Neural progenitor cell (in vitro differentiated cells): ENCODE measurements at places on chromosomes 5 and 9.

GRCh38 chr5:160071916-160072315 lies 47.3 kb downstream of the PWWP2A start:
- peaks cover under 1% of the 10 kb centered on the region for H3K36me3 ChIP-seq
- H3K4me3 ChIP-seq: no peak overlapping the region
- H3K4me1 ChIP-seq: peaks cover 5% of the 10 kb centered on the region

- peaks cover 12% of the 10 kb centered on the region for H3K4me1 ChIP-seq
- H3K27me3 ChIP-seq: peaks cover 26% of the 10 kb centered on the region
- H3K27ac ChIP-seq: no peak overlapping the region
- no peak overlapping the region for H3K4me3 ChIP-seq
Observed at GRCh38 chr9:35651956-35652828, 1.5 kb upstream of the SIT1 start.

DNA sequence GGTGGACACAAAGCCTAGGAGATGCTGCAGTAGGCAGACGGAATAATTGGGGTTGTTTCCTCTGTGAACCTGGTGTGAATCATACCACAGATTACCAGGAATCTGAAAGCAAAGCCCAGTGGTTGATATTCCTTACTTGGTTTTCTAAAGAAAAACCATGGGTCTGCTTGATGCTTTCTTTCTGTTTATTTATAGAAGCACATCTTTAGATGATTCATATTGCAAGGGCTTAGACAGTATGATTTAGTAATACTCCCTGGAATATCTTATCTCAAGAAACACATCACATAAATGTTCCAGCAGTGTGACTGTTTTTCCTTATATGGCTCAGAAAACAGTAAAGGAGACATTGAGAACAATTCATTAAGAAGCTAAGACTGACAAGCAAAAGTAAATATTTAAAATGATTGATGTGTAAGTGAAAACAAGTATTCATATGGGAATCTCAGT lies 623.3 kb downstream of the RAB3C start:
- H3K27ac ChIP-seq: no peak overlapping the region
- no peaks in the 10 kb centered on the region for H3K4me1 ChIP-seq
- H3K36me3 ChIP-seq: no peaks in the 10 kb centered on the region
- H3K27me3 ChIP-seq: no peaks in the 10 kb centered on the region
- no peak for DNase-seq
- no peak overlapping the region for H3K4me3 ChIP-seq

- H3K4me1 ChIP-seq: no peaks in the 10 kb centered on the region
- no peaks in the 10 kb centered on the region for H3K27me3 ChIP-seq
- H3K36me3 ChIP-seq: no peaks in the 10 kb centered on the region
- no peak for DNase-seq
Observed at GRCh38 chr5:53038196-53038847, 49.2 kb downstream of the ITGA2 start.

DNA sequence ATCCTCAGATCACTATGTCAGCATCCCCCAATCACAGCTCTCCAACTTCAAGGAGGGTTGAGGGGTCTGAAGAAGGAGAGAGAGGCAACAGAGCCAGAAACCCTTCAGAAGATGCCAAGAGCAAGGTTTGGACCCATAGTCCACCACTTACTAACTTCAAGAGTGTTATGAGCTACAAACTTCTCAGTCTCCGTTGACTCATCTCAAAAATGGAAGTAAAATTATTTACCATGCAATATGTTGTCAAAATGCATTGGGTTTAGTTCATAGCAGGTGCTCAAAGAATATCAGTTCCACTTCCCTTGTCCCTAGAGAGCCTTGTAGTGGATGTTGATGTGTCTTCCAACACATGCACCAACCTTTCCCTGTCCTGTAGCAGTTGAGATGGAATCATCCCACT lies 116.0 kb downstream of the KCNIP1 start:
- H3K4me1 ChIP-seq: peaks cover 11% of the 10 kb centered on the region
- H3K36me3 ChIP-seq: no peaks in the 10 kb centered on the region
- H3K27me3 ChIP-seq: no peaks in the 10 kb centered on the region
- H3K4me3 ChIP-seq: no peak overlapping the region
- no peak for DNase-seq
- no peak overlapping the region for H3K27ac ChIP-seq

DNA sequence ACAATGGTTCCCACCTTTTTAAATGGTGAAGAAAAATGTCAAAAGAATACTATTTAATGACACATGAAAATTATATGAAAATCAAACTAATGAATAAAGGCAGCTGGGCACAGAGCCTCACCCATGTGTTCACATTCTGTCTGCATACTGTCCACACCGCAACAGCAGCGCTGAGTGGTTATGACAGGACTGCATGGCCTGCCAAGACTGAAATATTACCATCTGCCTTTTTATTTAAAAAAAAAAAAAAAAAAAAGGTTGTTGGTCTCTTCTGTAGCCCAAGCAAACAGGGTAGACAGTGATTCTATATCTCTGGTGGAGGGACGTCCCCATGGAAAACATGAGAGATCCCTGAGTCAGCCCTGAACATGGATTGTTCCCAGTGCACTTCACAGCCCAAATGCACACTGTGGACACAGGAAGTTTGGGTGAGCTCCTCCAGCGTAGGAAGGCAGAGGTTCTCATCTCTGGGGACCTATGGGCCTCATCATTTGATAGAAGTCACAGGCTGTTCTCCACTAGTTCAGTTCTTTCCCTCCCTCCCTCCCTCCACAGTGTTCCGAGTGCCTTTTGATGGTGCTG lies 44.9 kb upstream of the SHC3 start:
- H3K27me3 ChIP-seq: no peaks in the 10 kb centered on the region
- H3K27ac ChIP-seq: no peak overlapping the region
- no peak overlapping the region for H3K4me3 ChIP-seq
- H3K36me3 ChIP-seq: no peaks in the 10 kb centered on the region
- H3K4me1 ChIP-seq: peaks cover 28% of the 10 kb centered on the region

- peaks cover 14% of the 10 kb centered on the region for H3K4me1 ChIP-seq
- H3K27me3 ChIP-seq: no peaks in the 10 kb centered on the region
- DNase-seq: peak; percentile 39
- peaks cover 13% of the 10 kb centered on the region for H3K36me3 ChIP-seq
- H3K4me3 ChIP-seq: peak overlapping the region; percentile 71
- H3K27ac ChIP-seq: no peak overlapping the region
Observed at GRCh38 chr9:33263131-33264002, 1.1 kb downstream of the BAG1 start.

- peaks cover 12% of the 10 kb centered on the region for H3K4me1 ChIP-seq
- no peaks in the 10 kb centered on the region for H3K36me3 ChIP-seq
- H3K27ac ChIP-seq: no peak overlapping the region
- DNase-seq: no peak
Observed at GRCh38 chr5:38105231-38105570, 153.2 kb upstream of the EGFLAM start.

DNA sequence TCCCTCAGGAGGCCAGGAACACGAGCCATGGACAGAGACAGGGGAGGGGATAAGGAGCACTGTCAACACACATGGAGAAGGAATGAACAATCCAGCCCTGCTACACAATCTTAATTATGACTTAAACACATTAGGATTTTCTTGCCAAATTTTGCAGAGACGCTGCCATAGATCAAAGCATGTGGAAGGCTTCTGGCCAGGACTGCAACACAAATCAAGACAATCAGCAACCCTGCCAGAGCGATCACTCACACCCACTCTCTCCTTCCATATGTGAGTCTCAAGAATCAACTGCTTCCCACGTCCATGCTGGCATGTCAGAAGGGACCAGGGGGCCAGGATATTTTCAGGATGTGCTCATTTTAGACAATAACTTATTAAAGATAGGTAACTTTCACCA lies 85.6 kb downstream of the ROR2 start:
- H3K27ac ChIP-seq: no peak overlapping the region
- no peak overlapping the region for H3K4me3 ChIP-seq
- no peaks in the 10 kb centered on the region for H3K27me3 ChIP-seq
- DNase-seq: no peak
- no peaks in the 10 kb centered on the region for H3K36me3 ChIP-seq
